RWPE1 (cell line): ENCODE measurements at places on chromosomes 5 and 9.
A peak's percentile ranks its signal among the peaks of the same experiment; 100 is the strongest.

DNA sequence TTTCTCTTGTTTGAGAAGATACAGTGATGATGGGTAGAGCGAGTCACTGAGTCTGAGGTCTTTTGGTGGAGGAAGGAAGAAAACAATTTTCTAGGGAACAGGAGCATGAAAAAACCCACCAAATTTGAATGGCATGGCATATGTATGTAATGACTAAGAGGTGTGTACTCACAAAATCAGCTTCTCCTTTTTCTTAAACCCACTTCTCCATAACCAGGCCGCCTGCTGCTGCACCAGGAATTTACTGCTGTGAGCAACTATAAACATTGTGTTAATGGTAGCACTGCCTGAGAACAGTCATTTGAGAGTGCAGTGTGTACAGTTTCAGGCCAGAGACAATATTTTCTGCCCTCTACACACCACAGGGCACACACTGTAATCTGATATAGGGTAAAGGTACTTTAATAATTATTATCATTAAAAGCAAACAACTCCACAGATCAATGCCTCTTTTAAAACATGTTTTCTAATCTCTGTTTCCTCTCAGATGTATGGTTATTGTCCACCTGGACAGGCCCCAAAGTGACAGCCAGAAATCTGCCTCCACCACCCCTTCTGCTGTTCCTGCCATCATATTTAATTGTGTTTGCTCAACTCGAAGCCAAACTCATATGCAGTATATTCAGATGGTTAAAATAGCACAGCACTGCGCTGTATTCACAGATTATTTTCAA lies 241.6 kb downstream of the KIAA0825 start:
- no peak for DNase-seq

GRCh38 chr5:82465235-82465634 lies 187.1 kb upstream of the RPS23 start:
- no peak for DNase-seq

DNA sequence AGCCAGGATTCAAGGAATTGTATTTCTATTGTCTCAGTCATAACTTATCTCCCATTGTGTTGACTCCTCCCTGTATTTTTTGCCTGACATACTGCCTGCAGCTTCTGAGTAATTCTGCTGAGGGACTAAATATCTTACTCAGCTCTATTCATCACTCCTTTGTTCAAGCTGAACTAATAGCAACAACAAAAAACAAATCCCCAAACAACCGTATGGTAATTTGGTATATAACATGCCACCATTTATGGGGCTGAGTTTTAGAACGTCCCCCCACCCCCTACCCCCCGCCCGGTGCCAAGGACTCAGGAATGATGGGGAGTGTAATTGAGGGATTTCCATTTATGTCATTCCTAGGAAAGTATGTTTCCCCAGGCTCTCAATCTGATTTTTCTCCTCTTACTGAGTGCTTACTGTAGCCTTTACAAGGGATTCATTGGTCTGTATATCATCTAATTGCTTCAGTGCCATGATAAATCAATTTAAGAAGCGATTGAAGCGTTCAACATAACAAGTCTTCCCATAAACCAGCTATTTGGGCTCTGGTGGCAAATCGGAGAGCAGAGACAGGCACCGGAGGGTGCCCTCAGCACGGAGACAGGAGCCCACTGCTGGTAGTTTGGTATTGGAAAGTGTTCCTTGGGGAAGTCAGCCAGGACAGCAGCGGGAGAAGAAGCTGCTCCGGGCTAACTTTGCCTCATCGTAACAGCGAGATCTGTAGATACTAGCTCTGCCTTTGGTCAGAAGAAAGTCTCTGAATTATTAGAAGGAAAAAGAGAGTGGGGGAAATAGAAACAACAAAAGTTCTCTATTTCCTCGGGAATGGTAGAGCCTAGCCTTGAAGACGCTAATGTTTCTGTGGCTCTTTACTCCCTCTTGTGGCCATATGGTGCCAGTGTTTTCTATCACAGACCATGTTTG lies 40.7 kb upstream of the HSD17B4 start:
- peak; percentile 84 for DNase-seq

DNA sequence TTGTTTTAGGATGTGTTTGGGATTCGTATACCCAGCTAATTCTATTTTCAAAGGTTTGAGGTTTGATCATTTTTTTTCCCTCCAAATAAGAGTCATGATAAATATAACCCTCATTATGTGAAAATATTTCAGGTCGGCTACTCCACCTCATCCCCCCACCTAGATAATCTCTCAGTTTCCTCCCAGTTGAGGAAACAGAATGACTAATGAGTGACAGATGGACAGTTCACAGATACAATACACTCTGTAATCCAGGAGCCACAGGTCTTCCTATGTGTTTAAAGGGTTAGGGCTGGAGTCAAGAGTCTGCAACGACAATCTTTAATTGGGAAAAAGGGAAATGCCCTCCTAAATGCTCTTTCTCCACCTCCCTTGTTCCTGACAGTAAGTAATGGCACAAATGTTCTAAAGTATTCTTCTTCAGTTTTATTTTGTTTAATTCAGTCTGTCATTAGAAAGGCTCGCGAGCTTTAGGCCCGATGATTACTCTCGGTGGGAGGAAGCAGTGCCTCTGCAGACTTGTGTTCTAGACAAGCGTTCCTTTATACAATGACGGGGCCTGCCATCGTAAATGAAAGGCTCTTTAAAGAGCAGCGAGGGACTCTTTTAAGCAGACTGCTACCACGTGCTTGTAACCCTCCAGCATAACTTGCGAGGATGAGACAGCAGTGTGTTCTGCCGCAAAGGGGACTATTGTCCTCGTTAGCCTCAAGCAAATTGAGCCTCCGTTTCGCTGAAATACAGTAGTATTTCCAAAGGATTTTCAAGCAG lies 69.0 kb downstream of the MEF2C start:
- no peak for DNase-seq

- no peak for DNase-seq
Observed at GRCh38 chr5:139149477-139150199, 48.5 kb downstream of the SIL1 start.

- DNase-seq, result no peak
Observed at GRCh38 chr5:174084691-174085154, 39.2 kb downstream of the NSG2 start.

GRCh38 chr5:149677731-149678130 lies 52.4 kb upstream of the PPARGC1B start:
- DNase-seq, result no peak

- DNase-seq, result peak; percentile 76
Observed at GRCh38 chr5:154757814-154758406, 2.7 kb downstream of the LARP1 start.
